ENCODE measurements at places on chromosomes 13 and 19.

DNA sequence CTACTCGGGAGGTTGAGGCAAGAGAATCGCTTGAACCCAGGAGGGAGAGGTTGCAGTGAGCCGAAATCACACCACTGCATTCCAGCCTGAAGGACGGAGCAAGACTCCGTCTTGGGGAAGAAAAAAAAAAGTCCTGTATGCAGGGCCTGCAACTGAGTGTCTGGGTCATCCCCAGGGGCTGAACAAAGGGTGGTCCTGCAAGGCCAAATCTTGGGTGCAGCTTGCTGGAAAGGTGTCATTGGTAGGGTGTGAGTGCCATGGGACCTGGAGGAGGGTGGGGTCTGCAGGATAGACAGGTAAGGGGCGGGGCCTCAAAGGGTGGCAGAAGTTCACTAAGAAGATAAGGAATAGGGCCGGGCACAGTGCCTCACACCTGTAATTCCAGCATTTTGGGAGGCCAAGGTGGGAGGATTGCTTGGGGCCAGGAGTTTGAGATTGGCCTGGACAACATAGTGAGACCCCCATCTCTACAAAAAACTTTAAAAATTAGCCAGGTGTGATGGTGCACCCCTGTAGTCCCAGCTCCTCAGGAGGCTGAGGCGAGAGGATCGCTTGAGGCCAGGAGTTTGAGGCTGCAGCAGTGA lies 31.5 kb downstream of the ZSWIM4 start:
- no peak for DNase-seq

DNA sequence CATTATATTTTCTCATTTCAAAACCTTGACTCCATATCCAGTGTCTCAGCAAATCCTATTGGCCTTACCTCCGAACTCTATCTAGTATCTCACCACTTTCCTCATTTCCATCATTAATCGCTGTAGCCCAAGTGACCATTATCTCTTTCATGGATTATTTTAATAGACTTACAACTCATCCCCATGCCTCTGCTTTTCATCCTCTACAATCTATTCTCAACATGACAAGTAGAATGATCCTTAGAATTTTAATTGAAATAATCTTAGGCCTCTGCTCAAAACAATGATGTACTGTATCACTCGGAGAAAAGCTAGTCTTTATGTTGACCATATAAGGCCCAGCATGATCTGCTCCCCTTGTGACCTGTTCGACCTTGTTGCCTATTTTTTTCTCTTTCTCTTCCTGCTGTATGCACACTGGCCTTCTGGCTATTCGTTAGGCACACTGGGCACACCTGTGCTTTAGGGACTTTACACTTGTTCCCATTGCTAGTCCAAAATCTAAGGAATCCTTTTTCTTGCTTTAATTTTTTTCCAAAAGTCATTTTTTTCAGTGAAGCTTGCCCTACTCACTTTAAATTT lies 21.4 kb downstream of the DNAJC15 start:
- no peak for DNase-seq

DNA sequence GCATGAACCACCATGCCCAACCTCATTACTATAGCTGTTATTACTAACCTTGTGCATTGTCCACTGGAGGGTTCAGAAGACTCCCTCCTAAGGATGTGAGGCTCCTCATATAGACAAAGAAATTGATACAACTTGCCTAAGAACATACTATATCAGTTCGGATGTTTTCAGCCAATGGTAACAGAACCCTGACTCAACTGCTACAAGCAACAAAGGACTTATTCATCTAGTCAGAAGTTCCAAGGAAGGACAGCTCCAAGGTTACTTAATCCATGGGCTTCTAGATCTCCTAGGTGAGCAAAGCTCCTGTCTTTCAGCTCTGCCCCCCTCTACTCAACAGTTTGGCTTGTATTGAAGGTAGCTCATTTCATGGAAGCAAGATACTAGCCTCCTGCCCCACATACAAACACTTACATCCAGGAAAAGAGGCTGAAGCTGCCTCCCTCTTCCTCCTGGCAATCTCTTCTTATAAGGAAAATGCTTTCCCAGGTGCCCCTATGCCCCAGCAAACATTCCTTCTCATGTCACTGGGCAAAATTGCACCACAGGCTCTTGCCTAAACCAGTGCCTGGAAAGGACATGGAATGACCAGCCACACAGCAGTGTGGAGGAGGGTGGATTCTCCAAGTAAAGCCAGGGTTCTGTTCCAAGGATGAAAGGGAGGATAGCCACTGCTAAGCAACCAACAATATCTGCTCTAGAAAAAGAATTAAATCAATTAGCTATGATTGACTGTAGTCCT lies 497.8 kb downstream of the FOXO1 start:
- DNase-seq = no peak

DNA sequence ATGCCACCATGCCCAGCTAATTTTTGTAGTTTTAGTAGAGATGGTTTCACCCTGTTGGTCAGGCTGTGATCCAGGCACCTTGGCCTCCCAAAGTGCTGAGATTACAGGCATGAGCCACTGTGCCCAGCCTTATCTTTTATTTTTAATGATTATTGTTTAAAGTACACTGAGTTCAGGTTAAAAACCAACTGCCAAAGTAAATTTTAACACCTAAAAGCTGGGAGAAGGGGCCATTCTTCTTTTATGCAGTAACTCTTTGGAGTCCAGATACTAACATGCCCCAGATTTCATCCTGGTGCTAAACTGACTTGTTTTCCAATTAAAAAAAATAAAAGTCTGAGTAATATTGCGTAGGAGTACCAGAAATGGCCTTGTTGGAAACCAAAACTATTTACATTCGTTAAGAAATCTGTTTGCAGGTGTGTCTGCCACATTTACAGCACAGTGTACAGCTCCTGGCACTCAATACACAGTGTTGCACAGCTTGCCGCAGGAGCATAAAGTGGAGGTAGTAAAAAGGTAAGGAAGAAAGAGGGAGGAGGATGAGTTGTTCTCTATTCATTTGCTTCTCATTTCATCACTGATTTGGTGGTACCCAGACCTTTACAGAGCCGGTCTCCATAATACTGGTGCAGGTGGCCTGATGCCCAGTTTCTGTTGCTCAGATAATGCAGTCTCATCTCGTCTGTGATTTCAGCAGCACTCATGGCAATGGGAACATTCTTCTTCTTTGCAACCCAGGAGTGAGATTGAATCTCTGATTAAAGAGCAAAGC lies 108.9 kb downstream of the PCCA start:
- DNase-seq = no peak

- DNase-seq = peak; percentile 65
Measured at GRCh38 chr13:114132419-114133121, at the start of gene RASA3. TSS of gene RASA3 (minus strand) at chr13:114132623. CDS start at chr13:114132489, 134 bp downstream.

DNA sequence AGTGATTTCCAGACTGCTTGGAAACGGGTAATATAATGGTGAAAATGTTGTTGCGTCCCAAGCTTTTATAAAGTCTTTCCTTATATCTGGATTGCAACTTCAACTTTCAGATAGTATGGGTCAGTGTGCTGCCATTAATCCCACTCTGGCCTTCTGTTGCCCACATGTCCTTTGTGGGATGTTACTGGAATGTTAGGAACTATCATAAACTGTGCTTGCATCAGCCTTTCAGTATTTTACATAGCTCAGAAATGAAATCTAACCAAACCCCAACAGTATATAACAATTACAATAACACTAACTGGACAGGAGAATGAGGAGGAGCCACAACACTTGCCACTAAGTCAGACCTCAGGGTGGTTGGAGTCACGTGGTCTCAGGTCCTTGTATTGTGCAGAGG lies 78.9 kb downstream of the LNX2 start:
- no peak for DNase-seq

DNA sequence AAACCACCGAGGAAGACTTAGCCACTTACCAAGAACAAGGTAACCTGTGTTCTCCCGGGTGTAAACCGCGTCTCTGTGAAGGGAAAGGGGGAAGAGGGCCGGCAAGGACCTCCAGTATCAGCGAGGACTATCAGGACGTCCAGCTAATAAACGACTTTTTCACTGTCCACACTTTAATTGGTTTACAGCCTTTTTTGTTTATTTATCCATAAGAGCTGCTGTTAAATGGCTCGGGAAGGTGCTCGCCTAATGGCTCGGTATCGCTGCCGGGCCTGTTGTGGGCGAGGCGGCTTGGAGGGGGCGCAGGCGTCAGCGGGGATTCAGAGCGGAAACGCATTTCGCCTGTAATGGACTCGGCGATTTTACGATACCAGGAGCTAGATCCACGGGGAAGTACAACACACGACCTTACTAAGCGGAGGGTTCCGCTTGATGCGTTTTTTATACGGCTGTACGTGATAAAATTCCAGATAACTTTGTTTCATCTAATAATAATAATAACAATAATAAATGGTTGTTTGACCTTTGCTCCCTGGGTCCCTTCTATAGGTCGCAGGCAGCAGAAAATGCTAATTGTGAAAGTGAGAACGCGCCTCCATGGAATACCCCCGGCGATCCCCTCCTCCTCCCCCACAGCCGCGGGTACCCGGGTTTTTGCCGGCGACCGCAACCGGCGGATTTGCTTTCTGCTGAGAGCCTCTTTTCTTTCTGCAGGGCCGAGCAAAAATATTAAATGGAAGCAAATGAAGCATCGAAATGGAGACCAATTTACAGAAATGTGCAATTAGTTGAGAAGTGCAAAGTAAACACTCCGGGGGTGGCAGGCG lies 2.5 kb upstream of the PDX1 start:
- DNase-seq = no peak

GRCh38 chr19:310781-311496 lies 19.7 kb upstream of the PLPP2 start:
- DNase-seq = no peak

DNA sequence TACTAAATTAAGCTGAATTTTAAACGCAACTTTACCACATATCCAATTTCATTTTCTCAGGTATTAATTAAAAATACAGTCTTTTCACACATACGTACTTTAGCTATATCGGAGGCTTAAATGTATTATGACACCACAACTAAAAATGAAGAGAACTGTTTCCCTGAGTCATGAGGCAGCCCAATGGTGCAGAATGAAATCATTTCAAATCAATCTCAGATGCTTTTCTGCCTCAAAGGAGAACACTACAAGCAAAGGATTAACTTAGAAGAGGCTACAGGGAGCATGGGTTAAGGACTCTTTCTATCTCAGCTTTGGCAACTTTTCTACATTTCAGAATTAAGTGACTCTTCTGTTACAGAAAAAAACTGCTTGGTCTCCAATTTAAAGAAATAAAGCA lies 516.3 kb upstream of the HTR2A start:
- DNase-seq = no peak

DNA sequence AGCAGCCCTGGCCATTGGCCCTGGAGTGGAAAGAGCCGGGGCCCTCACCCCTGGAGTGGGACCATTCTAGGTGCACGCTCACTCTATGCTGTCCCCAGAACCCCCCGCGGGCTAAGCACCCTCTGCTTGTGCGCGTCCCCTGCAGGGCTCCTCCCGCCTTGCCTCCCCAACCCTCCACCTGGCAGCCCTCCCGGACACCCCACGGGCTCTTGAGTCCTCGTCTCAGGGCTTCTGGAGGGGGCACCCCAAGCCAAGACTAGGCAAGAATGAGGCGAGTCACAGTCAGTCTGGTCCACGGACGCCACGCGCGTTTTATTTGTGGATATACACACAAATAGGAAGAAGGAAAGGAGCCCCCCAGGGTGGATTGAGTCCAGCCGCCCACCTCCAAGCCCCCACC lies 7.0 kb upstream of the TMEM161A start:
- no peak for DNase-seq

- no peak for DNase-seq
Measured at GRCh38 chr13:58994077-58994476, 1169.7 kb downstream of the DIAPH3 start.

DNA sequence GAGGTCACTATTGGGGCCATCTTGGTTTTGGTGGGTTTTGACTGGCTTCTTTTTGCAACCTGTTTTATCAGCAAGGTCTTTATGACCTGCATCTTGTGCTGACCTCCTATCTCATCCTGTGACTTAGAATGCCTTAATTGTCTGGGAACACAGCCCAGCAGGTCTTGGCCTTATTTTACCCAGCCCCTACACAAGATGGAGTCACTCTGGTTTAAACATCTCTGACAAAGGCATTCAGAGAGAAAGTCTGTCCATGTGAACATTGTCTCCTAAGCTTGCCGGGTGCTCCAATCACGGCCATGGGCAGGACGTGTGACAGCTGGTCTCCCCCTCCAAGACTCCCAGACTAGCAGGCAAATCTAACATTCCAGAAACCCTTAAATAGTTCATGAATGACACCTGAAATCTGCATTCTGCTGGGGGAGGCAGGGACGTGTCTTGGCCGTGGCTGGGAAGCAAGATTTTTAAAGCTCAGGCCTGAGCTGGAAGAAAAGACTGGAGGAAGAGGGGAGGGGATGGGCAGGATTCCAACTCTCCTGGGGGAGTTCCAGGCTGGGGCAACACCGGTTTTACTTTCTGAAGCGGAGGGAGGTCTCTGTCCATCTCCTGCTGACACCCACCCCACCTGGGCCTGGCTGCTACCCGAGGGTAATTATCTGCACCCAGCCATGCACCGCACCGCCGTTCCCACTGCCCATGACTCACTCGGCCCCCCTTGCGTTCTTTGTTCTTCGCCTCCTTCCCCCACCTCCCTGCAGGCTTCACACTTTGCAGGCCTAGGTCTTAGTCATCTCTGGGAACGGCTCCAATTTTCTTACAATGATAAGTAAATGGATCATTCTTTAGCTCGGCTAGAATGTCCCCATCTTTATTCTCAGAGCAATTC lies 11.6 kb upstream of the OR1M1 start:
- DNase-seq = no peak

DNA sequence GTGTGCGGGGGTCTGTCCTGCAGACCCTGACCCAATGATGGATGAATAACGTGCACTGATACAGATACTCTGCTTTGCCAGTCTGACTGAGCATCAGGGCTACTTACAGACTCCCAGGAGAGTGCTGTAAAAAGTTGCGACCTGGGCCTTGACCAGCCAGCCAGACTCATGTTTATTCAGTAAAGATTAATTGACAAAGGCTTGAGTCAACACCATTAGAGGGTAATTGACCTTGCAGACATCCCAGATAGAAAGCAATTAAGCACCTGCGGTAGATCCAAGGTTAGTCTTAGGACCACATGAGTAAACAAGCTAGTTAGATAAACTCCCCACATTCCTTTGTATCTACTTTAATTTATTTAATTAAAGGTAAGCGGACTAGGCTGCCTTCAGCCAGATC lies 10.4 kb downstream of the NUDT19 start:
- no peak for DNase-seq

GRCh38 chr13:23851106-23851505 lies 38.1 kb downstream of the MIPEP start:
- no peak for DNase-seq

- peak; percentile 5 for DNase-seq
Measured at GRCh38 chr13:33676045-33676989, 141.6 kb upstream of the RFC3 start.

GRCh38 chr13:79779761-79780160 lies 298.8 kb downstream of the NDFIP2 start:
- DNase-seq = peak; percentile 85

DNA sequence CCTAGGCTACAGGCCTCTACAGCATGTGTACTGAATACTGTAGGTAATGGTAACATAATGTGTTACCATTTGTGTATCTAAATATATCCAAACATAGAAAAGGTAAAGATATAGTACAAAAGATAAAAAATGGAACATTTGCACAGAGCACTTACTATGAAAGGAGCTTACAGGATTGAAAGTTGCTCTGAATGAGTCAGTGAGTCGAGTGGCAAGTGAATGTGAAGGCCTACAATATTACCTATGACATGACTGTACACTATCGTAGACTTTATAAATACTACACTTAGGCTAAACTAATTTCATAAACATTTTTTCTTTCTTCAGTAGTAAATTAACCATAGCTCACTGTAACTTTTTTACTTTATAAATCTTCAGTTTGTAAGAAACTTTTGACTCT lies 35.1 kb downstream of the LPAR6 start:
- DNase-seq = no peak

All from inflammatory macrophage treated with lipopolysaccharide for 1 hour (primary cell).